ENCODE measurements at places on chromosomes 16 and 17.

GRCh38 chr17:48427598-48427997 is 2.4 kb downstream of the SKAP1 start:
- DNase-seq = peak; percentile 69

- no peak for DNase-seq
These were observed 95.7 kb downstream of the WNT3 start for GRCh38 chr17:46722662-46723285.

- DNase-seq = no peak
These were observed 124.9 kb downstream of the WSCD1 start for GRCh38 chr17:6195123-6195522.

DNA sequence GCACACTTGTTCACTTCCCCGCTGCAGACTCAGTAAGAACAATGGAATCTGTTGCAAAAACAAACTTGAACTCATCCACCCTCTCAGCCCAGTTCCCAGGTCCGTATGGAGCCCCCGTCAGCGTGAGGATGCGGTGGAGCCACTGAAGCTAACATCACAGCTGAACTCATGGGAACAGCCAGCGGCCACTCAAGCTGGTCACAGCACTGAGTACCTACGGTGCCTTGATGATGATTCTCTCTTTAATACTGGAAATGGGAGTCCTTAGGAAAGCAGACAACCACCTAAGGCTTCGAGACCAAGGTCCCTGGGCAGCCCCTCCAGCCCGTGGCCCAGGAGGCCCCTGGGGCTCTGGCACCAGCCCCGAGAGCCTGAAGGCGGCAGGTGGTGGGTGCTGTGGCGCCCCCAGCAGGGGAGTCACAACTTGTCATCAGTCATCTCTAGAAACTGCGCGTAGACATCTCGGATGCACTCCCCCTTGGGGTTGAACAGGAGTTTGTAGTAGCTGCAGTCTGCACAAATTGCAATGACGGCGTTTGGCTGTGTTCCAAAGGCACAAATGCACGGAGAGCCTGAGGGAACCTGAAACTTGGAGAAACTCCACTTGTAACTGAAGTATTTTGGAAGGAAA is 31.0 kb upstream of the RHOT1 start:
- no peak for DNase-seq

- no peak for DNase-seq
These were observed 37.7 kb downstream of the GINS2 start for GRCh38 chr16:85650844-85651628.

GRCh38 chr17:78337244-78338109 is 22.4 kb downstream of the SOCS3 start:
- DNase-seq = no peak

GRCh38 chr16:81549547-81550431 is 105.2 kb downstream of the CMIP start:
- DNase-seq = no peak

DNA sequence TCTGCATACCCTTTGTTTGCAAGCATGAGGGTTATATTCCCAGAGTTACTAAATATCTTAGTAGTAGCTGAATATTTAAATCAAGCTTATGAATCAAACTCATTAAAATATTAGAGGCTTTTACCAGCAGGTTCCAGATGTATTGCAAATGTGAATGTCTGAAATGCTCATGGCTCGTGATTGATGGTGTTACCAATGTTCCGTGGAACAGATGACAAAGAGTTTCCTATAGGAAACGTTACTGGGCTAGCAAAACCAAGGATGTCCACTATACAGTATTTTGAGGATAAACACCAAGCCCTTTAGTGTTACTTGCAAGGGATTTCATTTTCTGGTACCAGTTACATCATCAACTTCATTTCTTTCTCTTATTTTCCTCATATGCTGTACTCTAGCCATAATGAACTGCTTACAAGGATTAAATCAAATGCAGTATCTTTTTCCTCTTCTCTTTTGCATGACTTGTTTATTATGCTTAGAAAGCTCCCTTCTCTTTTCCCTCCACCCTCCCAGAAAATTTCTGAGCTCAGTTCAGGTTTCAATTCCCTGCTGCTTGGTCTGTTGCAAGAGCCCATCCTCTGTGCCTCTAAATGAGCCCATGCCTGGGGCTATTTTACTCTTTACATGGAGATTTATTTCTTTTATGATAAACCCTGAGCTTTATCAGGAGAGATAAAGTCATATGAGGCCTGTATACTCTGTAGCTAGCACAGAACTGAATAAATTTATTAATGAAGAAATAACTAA is 1537.1 kb upstream of the GOT2 start:
- DNase-seq = no peak

DNA sequence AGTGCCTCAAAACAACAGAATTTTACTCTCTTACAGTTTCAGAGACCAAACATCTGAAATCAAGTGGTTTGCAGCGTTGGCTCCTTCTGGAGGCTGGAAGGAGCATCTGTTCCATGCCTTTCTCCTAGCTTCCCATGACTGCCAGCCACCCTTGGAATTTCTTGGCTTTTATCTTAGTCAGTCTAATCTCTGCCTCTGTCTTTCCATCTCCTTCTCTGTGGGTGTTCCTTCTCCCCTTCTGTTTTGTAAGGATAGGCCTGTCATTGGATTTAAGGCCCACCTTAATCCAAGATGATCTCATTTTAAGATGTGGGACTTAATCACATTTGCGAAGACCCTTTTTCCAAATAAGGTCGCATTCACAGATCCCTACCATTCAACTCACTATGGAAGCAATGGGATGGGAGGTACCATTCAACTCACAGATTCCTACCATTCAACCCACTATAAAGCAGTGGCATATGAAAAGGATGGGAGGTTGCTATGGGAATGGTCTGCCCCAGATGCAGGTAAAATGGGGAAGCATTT is 321.8 kb downstream of the WWOX start:
- DNase-seq = no peak

DNA sequence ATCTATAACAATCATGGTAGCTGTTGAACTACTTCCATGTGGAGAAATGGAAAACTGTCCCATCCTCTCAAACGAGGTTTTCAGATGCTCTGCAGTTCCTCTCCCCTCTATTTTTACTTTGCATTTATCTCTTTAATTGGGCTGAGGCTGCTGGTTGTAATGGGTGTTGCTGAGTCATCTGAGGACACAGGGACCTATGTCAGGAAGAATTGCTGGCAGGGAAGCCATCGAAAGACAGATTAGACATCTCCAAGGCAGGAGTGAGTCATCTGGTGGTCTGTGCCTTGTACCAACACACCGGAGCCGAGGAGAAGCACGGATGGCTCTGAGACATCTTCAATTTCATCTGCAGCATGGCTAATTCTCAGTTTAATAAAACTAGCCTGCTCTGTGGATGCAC is 394.5 kb downstream of the GRIN2A start:
- DNase-seq = no peak

DNA sequence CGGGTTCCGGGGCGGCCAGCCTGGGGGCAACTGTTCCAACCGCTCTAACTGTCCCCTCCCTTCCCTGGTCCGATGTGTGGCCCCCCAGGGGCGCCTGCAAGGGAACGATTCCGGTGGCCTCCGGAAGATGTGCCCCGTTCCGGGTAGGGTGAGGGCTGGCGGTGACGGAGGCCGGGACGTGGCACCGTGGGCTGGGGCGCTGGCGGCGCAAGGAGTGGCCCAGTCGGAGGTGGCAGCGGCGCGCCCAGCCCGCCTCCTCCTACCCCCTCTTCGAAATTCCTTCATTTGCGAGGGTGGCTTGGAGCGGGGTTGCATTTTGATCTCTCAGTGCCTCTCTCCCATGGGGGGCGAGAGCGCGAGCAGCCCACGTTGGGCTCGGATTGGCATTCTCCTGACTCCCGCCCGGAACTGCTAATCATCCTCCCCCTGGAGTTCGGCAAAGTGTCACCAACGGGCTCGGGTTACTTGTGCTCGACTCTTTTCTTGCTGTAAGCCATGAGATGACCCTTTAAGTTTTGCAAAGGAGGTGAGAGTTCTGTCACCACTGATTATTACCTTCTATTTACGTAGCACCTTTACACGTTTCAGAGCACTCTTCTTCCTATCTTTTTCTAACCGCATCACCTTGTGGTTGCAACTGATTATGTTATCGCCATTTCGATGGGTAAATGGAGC is 622 bp downstream of the NDEL1 start:
- DNase-seq = peak; percentile 31

DNA sequence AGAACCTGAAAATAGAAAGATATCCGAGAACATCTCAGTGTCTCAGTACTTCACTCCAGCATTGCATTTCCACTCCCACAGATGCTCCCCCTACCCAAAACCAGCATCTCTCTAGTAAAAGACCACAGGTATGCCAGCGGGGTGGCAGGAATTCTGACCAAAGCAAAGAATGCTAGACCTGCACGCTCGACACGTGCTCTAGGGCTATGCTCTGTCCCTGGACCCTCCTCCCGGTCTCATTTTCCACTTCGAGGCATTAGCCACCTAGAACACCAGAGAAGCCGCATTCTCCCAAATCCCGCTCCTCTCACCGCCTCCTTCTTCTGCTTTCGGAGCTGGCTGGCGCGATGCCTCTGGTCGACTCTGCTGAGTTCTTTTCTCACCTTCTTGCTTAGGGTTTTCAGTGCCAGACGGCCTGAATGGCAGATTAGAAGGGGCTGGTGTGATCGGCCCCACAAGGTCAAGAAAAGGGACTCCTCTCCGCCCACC is 487 bp downstream of the TSR1 start:
- DNase-seq = no peak

- DNase-seq = no peak
These were observed 208.8 kb downstream of the HAPSTR1 start for GRCh38 chr16:9300252-9300651.

- DNase-seq = peak; percentile 88
These were observed 2.9 kb downstream of the RNF213 start for GRCh38 chr17:80263253-80264204.

DNA sequence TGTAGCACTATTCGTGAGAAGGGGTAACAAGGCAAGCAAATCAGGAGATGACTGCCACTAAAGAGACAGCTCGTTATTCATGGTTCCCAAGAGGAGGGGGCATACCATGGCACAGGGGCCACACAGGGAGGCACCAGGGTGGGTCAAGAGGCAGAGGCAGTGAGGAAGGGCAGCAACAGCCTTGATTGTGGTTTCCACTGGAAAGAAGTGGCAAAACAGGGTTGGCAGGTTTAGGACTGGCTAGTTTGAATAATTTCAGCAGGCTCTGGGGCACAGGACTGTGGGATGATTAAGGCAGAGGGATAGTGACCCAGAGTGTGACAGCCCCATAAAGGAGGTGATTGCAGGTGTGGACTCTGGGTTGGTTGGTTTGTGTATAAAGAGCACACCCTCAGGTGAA is 188.9 kb downstream of the CBLN1 start:
- DNase-seq = no peak

DNA sequence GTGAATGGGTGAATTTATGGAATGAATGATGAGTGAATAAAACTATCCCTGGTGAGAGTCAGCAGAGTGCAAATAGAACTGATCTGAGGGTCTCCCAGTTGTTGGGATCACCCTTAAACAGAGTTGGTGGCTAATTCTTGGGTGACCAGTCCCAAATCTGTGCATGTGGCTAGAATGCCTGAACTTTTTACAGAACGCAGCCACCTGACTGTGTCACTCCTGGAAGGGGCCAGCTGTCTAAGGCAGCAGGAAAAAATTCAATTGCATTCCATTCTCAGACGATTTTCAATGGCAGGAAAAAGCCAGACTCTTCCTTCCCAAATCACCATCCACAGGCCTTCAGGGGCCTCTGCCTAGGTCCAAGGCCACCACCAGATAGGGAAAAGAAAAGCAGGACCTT is 43.5 kb downstream of the BEAN1 start:
- DNase-seq = no peak

DNA sequence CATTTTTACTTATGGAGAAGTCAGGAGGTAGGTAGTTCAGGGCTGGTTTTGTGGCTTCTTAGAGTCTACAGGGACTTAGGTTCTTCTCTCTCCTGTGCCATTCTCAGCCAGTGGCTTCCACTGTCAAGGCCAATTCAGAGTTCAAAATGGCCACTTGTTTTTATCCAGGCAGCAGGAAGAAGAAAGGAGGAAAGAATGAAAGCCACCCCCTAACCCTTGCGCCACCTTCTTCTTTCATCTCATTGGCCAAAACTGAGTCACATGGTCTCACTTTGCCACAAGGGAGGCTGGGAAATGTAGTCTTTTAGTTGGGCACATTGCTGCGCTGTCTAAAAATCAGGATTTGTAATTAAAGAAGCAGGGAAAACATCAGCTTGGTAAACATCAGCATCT is 60.8 kb upstream of the MED9 start:
- no peak for DNase-seq

DNA sequence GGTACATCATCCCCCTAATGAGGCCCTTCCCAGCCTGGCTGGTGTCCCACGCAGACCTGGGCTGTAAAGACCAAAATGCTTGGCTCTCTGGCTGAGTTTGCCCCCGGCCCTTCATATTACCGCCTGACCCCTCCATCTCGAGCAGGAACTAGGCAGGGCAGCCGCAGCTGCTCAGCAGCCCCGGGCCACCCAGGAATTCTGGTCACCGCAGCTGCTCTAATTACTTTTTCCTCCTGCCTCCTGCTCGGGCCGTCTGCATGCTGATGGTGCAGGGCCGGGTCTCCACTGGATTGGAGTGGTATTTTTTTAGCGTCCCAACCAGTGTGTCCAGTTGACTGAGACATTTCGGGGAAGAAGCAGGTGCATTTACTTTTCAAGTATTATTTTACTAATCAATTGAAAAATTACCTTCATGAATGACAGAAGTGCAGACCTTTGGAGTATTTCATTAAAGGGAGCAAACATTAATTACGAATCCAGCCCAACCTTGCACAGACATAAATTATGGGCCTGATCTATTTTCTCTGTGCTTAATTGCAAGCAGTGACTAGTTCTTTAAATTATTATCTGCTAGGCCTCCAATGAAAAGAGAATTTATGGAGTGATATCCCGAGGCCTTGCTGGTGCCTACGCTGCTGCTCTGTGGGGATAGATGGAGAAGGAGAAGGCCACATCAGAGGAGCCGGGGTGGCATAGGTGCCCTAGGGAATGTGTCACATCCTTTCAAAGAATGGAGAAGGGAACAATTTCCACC is 176.2 kb downstream of the CYLD start:
- no peak for DNase-seq

DNA sequence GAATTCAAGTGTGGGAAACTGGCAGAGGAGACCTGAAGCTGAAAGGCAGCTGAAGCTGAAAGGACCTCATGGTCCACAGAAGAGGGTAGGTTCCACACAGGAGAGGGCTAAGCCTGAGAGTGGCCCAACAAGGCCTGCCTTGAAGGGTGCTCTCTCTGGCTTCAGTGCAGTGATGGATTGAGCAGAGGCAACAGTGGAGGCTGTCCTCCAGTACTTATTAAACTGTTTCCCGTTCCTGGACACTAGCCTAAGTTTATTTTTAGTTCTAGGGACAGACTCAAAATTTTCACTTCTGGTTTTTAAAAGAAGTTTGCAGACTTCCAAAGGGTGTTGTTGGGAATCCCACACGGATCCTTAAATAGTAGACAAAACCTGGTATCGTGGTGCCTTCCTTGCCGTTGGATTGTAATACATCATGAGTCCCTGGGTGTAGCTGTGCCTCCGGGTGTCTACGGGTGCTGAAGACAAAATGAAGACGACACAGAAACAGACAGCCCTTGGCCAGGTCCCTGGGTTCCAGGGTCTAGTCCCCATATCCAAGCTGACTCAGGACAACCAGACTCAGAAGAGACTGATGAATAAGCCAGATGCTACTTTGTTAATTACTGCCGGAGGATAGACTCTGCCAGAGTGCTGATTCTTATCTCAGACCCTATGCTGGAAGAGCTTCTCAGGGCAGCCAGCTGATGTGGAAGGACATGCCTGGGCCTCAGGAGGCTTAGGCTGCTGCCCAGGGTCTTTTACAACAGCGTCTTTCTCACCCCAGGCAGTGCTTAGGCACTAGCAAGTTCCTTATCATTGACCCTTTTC is 7.1 kb upstream of the CMTM4 start:
- no peak for DNase-seq
